Activated CD8-positive, alpha-beta memory T cell treated with anti-CD3 and anti-CD28 coated beads for 1 hour (primary cell): ENCODE measurements at places on chromosomes 3 and 15.

- no peak for DNase-seq
Measured at GRCh38 chr15:59111251-59111650, 6.3 kb downstream of the CCNB2 start.

DNA sequence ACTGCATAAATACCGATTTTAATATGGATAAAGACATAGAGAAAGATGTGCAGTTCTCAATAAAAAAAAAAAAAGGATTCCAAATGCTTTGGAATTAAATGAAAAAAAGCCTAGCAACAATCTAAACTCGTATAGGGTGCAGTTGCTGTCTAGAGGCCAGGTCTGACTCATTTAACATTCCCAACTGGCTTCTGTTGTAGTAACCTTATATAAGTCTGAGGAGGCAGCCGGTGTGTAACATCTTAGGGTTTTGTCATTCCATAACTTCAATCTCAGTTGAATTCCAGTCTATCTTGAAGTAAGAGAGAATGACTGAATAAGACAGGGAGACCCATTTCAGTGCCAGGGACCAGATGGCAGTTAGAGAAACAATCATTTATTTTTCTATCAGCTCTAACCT is 6.5 kb downstream of the PDCD10 start:
- no peak for DNase-seq

DNA sequence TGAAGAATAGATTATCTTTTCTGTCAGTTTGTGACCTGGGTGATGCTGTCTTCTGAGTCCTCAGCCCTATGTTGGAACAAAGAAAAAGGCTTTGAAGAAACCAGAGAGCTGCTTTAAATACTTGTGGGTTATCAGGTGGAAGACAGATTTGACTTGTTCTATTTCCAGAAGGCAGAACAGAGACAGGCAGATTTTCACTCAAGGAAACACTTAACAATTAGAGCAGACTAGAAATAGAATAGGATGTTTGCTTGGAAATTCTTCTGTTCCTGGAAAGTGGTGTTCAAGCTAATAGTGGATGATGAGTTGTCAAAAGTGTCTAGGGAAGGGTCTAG is 219.4 kb downstream of the UBE2E2 start:
- DNase-seq, result no peak

DNA sequence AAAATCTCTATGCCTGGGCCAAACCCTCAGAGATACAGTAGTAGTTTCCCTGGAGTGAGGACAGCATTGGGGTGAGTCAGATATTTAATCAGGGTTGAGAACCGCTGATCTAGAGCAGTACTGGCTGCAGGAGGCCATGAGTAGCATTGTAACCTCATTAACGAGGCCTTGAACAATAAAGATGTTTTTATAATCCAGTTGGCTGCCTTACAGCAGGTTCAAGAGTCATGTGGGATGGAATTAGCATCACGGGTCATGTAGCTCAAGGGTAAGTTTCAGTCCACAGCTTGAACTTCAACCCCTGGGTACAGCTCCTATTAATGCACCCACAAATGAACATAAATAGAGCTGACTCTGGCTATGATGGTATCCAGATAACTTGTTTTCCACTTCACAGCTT is 5.1 kb downstream of the HPS3 start:
- DNase-seq, result no peak

DNA sequence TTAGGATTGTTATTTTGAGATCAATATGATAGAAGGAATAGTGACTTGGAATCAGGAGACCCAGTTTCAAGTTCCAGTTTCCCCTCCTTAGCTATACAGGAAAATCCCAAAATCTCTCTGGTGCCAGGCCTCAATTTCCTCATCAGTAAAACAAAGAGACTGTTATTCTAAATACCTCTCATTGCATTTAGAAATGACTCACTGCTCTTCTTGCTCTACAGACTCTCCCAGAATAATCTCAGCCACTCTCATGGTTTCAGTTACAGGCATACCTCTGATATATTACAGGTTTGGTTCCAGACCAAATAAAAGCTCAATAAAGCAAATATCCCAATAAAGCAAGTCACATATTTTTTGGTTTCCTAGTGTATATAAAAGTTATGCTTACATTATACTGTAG is 28.3 kb downstream of the IMPG2 start:
- no peak for DNase-seq

- no peak for DNase-seq
Measured at GRCh38 chr3:5542472-5542871, 355.0 kb downstream of the EDEM1 start.

DNA sequence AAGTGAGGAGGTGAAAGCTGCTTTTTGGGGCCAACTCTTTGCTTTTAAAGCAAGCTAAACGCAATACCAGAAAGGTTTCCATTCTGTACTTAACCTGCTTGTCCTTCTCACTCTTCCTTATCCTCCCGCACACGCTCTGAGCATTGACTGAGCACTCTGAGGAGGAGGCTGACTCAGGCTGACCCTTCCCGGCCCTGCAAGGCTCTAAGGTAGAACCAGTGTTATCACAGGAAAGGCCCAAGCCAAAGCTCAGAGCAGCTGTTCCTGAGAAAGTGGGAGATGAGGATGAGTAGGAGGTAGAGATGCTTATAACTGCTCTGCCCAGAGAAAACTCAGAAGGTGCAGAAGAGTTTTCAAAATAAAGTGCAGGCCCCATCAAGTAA is 2.3 kb downstream of the B3GNT5 start:
- no peak for DNase-seq

- DNase-seq, result no peak
Measured at GRCh38 chr3:33877187-33877586, 78.8 kb downstream of the PDCD6IP start.

DNA sequence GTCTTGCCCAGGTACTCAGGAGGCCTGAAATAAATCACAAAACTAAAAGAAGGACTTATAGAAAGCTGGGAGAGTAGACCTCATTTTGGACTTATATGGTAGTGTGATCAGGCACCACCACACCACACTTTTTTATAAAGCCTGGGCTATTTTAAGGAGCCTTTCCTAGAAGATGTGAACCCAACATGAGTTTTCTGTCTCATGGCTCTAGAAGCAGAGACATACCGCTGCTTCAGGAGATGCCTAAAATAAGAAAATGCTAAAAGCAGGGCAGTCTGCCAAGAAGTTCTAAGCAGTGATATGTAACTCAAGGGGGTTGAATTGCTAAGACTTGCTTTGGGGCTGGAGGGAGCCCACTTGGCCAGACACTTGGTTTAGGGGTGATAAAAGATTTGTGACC is 49.6 kb downstream of the SUMF1 start:
- DNase-seq, result no peak

- no peak for DNase-seq
Measured at GRCh38 chr3:15310491-15311370, 21.7 kb downstream of the SH3BP5 start.

DNA sequence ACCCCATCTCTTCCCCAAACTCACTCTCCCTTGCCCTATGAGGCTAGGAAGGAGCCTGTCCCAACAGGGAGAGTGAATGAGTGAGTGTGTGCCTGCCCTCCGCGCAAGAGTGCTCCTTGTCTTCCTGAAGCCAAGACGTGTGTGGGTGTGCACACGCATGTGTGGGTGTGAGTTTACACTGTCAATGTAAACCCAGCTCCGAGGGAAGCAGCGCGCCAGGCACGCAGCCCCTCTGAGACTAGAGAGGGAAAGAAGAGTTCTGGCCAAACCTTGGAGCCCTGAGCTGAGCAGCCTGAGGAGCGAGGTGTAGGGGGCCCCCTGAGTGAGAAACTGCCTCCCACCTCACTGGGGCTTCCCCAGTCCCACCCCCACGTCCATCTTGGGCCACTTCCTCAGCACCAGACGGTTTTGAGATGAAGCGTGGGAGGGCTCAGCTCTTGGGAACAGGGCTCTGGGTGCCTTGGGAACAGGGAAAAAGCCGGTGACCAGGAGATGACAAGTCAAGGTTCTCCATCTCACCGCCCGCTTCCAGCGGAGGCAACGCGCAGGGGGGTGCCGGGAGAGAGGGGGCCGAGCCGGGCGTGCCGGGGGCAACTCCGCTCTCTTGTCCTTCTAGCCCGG is 5.1 kb downstream of the MECOM start:
- no peak for DNase-seq

- DNase-seq, result no peak
Measured at GRCh38 chr3:18890449-18890848, 257.9 kb upstream of the KCNH8 start.

DNA sequence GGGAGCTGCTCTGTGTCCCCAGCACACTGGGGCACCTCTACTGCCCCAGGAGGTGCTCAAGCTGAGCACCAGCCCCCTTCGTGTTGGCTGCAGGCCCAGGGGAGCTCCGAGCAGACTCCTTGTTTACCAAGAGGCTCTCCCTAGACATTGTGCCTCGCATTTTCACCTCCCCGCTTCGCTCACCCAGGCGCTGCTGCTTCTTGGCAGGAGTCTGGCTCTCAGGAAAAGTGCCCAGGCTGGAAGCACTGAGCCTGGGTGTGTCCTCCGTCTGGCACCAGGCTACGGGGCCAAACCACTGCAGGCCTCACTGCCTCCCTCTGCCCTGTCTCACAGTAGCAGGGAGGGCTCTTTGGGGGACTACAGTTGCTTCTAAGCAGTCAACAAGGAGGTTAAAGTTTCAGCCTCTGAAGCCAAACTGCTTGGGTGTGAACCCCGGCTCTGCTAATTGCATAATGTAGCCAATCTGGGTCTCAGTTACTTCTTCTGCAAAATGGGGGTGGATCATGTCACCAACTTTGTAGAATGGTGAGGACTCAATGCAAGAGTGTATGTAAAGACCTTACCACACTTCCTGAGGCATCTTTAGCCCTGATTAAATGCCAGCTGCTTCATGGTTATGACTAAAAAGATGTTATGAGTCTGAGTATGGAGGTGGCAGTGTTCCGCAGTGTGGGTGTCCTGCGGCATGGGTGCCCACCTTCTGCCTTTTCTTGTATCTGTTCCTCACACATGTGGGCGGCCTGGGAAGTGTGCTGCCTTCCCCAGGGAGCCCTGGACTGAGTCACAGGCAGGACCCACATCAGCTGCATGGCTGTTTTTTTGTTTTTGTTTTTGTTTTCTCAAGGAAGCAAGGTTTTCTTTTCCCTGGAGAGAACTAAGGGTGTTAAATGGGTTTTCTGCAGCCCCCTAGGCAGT is 88.9 kb downstream of the CLSTN2 start:
- no peak for DNase-seq

DNA sequence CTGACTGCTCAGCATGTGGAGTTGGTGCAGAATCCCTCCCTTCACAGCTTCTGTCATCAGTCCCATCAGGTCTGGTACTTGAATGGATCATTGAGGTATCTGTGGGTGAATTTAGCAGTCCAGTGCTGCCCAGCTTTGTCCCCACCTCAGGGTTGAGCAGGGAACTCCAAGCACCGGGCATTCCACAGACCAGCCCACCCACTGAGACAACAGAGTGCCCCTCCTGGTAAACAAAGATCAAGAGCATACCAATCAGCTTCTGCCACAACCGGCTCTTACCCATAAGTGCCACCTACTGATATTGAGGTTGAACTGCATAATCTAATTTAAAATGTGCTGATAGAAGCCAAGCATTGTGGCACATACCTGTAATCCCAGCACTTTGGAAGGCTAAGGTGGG is 57.1 kb upstream of the FXR1 start:
- no peak for DNase-seq

DNA sequence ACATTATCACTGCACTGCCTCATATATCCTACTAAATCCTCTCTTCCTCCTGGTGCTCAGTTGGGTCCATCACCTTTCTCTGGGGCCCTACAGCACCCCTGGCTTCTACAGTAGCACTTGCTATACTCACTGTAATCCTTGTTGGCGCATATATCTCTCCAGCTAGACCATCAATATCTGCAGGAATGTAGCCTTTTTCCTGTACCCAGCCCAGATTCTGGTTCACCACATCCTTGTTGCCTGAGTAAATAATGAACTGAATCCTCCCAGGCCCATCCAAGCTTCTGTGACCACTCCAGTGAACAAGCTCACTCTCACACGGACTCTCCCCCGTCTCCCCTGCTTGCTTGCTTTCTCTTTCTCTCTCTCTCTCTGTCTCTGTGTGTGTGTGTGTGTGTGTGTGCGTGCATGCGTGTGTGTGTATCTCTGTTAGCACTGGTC is 62.5 kb upstream of the LIPC start:
- no peak for DNase-seq

DNA sequence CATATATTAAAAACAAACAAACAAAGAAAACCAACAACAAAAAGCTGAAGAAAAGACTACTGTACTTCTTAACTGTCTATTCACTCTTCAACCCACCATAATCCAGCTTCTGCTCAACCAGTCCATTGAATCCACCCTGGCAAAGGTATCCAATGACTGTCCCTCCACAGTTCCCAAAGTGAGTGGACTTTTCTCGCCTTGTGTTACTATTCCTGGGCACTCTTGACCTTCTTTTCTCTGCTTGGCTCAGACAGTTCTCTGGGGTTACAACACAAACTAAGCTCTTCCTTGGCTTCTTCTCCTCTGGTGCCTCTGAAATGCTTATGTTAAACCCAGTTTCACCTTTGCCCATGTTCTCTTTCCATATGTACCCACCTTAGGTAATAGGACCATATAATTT is 420.2 kb downstream of the PLCL2 start:
- no peak for DNase-seq

- DNase-seq, result no peak
Measured at GRCh38 chr3:113594066-113594465, 61.7 kb downstream of the SIDT1 start.

DNA sequence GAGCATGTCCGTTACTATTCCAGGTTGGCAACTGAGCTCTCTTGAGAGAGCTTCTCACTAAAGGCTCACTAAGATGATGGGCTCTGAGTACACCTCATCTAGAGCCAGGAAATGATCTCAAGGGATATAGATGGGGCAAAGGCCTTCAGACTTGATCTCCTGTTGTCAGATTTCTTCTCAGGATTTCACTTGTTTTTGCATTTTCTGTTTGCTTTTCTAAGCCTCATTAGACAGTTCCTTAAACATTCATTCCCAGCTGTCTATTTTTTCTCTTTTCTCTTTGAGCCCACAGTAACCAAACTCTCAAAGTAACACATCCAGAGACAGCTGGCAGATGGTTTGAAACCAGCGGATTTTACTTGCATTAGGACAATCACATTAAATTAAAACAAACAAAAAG is 28.4 kb upstream of the ARL8B start:
- DNase-seq, result no peak

DNA sequence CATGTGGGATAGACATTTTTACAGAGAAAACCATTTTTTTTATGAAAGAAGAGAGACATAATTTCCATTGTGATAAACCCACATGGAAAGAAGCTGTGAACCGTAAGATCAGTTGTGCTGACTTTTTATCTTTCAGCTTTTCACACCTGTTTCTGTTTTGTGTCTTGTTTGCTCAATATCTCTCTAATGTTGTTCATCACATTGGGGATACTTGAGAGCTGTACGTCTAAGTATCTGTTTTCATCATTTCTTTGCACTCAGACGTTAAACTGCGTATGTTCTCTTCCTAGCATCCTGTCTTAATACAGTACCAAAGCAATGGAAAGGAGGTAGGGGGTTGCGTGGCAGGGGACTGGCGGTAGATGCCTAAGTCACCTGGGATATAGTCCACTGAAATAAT is 449.0 kb downstream of the NAALADL2 start:
- DNase-seq, result no peak

GRCh38 chr3:172538368-172539151 is 15.3 kb upstream of the TNFSF10 start:
- no peak for DNase-seq

DNA sequence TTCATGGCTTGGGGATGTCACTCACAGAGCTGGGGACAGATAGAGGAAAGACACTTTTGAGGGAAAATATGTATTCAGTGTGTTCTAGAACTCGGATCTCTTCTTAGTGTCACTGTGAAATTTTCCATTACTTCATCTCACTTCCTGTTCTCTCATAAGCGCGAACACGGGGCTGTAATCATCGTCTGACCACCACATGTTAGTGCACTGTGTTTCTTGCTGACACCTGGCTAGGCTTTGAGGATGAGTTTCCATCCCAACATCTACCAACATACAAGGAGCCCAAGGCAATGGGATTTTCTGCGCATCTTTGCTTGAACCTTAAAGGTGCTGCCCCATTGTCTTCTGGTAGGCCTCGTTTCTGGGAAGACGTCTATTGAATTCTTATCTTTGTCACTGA is 84.0 kb downstream of the LIPC start:
- DNase-seq, result no peak
